ENCODE measurements at places on chromosomes 5 and 9.

DNA sequence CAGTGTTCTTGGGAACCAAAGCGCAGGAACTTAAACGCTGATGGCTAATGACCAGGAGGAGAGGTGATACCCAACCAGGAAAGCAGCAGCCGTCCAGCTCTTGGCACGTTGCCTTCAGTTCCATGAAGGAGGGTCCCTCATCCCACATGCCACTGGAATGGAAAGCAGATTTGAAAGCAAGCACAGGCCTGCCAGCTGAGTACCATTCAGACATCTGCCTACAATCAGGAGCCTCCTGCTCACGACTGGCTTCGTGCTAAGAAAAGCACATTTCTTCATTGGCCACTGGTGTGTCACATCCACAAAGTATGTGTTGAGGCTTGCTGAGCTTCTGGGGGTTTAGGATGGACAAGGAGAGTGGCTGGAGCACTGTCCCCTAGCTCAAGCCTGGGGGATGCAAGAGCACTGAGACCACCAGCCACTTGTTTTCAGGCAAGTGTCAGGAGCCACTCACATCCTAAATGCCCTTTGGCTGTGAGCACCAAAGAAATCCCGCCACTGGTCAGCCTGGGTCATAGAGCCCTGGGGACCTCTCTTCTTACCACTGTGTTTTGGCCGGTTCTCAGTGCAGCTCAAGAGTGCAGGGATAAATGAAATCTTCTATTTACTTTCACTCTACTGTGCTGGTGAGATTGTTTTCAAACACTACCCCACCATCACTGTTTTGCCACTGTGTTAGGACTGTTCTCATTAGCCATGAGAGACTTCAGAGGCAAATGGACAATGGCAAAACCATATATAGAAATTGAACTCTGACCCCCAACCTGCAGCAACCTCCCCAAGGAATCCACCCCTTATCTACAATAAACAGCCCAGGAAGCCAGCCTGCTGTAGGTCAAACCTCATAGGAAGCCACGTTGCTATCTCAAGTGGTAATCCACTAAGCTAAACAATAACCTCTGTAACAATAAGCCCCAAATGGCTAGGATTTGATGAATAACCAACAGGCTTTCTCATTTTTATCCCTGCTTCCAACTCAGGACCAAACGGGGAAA is 58.3 kb downstream of the MTX3 start:
- DNase-seq = peak; percentile 84

GRCh38 chr5:75460532-75460931 is 50.9 kb downstream of the CERT1 start:
- no peak for DNase-seq

DNA sequence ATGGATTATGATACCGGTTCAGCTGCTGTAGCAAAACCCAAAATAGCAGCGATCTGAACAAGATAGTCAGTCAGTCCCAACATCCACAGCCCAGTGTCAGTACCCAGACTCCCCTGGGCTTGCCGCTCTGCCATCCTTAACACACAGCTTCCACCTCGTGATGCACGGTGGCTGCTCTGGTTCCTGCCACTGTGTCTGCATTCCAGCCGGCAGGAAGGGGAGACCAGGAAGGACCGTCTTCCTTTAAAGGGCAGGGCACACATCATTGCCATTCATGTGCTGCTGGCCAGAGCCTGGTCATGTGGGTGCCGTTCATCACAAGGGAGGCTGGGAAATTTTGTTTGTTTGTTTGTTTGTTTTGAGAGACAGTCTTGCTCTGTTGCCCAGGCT is 131.0 kb upstream of the IER5L start:
- DNase-seq = no peak

GRCh38 chr9:114694146-114694545 is 12.2 kb upstream of the TEX48 start:
- DNase-seq = no peak

DNA sequence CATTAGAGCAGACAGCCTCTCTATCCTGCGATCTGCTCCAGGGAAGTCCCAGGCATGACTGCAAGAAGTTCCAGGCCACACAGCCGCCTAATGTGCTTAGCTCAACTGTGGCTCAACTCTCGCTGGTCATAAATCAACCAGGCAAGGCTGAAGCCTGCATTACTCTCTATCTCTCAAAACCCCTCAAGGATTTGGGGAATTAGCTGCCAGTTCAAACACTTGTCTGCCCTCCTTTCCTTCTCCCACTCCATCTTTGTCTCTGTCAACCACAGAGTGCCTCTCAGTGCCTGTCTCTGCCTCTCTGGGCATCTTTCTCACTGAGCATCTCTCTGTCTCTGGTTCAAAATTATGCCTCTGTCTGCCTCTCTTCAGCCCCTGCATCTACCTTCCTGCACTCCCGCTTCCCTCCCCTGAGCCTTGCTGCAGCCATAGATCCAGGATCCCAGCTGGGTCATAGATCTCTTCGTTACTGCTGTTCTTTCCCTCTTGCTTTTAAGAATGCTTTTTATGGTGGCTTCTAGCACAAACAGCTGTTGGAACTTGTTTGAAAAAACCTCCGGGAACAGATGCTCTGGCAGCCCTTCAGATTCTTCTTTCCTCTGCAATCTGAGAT is 27.9 kb upstream of the GALNT10 start:
- no peak for DNase-seq

DNA sequence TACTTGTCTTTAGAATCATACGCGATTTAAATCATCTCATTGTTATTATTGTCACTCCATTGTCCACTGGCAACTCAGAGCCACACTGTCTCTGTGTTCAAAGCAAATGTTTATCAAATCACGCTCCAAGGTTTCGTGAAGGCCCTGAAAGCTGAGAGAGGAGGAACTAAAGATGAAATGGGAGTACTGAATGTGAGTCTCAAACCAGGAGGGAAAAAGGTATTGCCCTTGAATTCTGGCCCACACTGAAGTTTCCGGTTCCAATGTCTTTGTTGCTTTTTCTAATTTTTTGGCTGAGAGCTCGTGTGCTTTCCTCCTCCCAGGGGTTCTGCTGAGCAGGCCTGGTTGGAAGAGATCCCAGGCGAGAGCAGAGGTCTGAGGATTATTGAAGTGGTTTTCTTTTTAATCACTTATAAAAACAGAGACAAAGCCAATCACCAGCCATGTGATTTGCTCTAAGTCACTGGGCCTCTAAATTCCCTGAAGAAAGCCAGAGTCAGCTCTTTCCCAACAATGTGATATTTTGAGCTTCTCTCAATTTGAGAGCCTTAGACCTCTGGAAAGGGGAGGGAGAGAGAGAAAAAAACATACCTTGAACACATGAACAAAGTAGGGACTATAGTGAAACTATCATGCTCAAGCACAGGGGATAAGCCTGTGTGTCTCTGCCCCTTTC is 420.8 kb upstream of the GRAMD2B start:
- DNase-seq = peak; percentile 96

DNA sequence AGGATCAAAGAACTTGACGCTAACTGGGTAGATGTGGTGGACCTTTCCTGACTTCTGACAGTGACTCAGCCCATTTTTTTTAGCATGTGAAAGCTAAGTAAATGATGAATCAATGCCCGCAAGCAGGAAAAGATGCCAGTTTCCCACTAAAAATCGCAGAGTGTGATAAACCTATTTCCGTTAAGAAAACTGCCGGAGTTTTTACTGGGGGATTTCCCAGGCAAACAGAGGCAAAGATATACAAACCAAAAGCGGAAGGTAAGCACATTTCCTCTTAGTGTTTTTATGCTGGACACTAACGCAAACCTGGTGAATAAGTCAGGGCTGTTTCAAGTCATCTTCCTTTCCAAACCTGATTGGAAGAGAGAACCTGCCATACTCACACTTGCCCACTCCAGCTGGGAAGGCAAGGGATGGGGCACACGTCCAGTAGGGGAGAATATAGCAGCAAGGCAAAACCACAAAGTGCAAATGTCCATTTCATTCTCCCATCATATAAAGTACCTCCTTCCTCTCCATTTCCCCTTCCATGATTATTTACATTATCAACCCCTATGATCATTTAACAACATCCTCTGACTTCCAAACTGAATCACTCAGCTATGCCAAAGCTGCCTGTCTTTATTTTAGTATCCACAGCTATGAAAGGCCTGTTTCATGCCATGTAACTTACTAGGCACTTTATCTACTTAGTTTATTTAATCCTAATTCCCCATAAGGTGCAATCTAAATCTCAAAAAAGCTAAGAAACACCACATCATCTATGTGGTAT is 349.7 kb upstream of the RFX3 start:
- DNase-seq = peak; percentile 97

- DNase-seq = no peak
Observed at GRCh38 chr5:172770374-172770674, 671 bp downstream of the DUSP1 start.

DNA sequence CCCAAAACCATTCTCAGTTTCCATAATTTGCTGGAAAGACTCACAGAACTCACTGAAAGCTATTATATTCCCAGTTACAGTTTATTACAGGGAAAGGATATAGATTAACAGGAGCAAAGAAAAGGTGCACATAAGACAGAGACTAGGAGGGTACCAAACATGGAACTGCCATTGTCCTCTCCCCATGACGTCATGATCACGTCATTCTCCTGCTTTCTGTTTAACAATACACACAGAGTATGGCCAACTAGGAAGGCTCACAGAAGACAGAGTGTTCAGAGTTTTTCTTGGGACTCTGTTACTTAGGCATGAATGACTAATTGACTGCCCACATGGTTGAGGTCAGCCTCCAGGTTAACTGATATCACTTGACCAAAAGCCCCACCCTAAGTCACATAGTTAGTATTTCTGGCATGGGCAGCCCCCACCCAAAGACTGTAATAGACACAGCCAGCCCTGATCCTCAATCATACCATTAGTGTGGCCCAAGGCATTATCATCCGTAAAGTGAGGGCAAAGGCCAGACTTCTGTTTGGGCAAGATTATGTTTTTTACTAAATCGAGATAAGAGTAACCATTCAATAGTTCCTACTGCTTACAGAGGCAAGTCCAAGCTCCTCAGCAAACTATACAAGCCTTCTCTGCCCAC is 353.5 kb upstream of the POU5F2 start:
- DNase-seq = no peak

GRCh38 chr5:71695595-71695994 is 23.5 kb upstream of the CARTPT start:
- DNase-seq = no peak

- DNase-seq = peak; percentile 58
Observed at GRCh38 chr9:38036359-38037084, 32.5 kb downstream of the SHB start.

DNA sequence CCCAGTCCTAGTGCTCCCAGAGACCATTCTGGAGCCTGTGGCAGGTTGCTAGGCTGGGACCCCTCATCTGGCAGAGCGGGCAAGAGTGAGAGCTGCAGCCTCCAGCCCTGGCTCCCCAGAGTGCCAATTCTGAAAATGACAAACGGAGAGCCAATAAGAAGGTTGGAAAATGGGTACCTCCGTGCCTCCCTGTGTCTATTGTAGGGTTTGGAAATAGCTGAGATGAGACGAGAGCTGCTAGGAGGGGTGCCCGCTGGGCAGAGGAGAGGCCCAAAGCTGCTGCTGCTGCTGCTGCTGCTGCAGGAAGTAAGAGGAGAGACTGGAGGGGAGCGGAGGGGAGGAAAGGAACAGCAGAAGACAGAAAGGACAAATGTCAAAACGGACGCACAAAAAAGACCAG is 36.0 kb upstream of the FUBP3 start:
- no peak for DNase-seq

- DNase-seq = no peak
Observed at GRCh38 chr5:120545007-120545406, 80.9 kb downstream of the PRR16 start.

- peak; percentile 43 for DNase-seq
Observed at GRCh38 chr5:135154197-135154596, 120.2 kb upstream of the PITX1 start.

DNA sequence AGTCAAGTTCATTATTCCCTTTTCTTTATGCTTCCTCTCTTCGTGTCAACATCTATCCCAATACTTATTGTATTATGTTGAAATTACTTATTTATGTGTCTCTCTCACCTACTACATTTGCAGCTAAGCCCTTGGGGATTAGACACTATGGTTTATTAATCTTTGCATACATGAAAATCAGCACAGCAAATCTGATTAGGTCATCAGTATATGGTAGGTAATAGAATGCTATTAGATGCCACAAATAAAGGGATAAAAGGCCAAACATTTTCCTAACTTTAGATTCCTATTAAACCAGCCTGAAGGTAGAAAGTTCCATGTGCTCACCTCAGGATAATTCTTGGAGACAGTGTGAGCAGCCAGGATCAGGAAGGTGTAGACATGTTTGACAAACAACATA is 490.1 kb upstream of the MPDZ start:
- DNase-seq = no peak

GRCh38 chr5:58505971-58506640 is 14.9 kb downstream of the GAPT start:
- DNase-seq = no peak

DNA sequence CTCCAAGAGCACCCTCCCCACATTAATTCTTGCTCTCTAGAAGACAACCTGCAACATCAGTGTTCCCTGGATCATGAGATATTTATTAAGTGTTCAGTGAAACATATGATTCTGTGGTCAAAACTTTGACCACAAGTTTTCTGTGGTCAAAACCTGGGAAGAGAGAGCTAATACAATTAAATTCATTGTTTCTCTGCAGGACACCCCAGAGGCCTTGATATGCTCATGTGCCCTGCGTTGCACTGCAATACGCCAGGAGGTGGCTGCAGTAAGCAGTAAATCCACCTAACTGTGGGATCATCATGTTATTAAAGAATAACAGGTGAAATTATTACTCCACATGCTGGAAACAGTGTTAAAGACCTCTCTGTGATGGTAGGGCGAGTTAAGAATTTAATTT is 109.3 kb upstream of the SPDL1 start:
- no peak for DNase-seq

GRCh38 chr5:16477541-16477940 is 11.9 kb upstream of the ZNF622 start:
- DNase-seq = no peak

- no peak for DNase-seq
Observed at GRCh38 chr9:132413926-132414325, 3.9 kb downstream of the CFAP77 start.

DNA sequence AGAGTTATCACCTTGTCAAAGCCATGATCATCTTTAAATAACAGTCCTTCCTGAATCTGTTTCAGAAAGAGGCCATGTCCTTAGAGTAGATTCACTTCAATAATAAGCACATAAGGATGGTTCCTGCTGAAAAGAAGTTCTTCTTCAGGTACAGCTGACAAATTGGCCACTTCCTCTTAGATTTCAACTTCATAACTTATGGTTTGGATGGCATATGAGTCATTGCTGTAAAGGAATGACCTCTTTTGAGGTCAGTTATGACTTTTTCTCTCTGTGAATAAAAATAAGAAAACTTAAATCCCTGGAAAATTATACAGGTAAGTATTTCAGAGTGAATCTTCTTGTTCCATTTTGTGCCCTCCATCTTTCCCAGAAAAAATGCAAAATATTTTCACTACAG is 555.3 kb upstream of the ZNF462 start:
- no peak for DNase-seq
